ENCODE measurements at places on chromosomes 4 and X.
A peak's percentile ranks its signal among the peaks of the same experiment; 100 is the strongest.

- DNase-seq, result no peak
These were observed 70.7 kb downstream of the RTL5 start for GRCh38 chrX:72060921-72061490.

- no peak for DNase-seq
These were observed 86.9 kb upstream of the CLDN34 start for GRCh38 chrX:9880237-9880636.

DNA sequence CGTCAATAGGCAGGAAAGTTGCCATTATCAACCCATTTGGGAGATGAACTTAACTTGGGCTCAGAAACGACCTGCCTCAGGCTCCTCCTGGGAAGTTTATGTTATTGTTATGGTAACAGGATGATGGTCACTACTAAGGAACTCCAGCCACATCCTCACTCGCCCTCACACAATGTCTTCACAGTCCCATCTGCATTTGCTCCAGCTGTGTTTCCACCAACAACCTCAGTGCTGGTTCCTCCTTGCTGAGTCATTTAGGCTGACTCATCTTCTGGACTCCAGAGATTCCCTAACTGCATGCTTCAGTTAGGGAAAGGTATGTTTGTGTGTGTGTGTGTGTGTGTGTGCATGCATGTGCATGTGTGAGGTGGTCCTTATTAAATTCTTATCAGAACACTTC lies 293.4 kb upstream of the BOD1L1 start:
- no peak for DNase-seq

DNA sequence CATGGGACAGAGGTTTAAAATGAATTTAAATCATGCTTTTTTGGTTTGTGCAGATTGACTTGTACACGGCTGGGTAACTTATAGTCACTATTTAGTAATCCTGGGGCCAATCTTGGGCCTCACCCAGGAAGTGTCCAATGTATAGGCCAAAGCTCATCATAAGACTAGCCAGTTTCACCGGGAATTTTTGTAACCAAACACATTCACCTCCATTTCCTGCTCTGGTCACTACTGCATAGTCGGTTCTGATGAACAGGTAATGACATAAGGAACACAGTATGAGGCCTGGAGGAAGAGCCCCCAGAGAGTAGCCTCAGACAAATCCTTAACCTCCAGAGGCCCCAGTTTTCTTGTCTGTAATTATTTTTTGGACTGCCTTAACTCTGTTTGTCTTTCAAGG lies 81.9 kb downstream of the HPRT1 start:
- no peak for DNase-seq

GRCh38 chr4:139558235-139559088 lies 2.4 kb upstream of the SETD7 start:
- DNase-seq, result no peak

GRCh38 chr4:172521248-172521647 lies 647.4 kb upstream of the GALNT7 start:
- DNase-seq, result no peak

DNA sequence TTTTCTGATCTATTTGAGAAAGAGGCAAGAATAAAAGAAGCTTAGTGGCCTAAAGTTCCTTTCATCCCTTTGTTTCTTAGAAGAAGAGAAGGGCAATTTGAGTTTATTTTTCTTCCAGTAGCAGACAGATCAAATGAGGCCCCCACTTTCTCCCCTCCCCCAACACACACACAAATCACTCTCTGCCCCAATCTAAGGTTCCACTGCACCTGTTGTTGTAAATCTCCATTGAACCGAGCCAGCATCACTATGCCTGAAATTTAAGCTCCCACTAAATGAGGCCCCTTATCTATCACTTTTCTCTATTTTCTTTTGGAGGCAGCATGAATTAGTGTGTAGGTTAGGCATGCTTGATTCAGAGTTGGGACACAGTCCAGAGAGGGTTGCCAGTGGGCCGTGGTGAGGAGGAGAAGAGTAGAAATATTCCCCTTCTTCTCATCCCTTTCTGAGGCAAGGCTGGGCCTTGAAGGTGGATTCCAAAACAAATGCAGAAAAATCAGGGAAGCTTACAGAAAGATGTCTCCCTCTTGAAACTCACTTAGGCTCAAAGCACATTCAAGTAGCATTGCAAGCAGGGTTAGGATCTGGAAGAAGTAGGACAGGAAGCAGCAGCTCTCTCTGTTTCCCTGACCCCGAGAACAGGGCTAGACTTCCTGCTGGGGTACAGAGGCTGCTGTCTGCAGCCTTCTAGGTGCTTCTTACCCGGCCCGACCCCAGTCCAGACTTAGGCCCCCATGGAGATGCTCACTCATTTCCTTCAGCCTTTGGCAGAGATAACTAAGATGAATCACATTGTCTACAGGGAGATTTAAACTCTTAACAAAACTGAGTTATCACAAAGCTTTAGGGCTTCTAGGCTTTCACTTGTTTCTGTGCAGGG lies 70.7 kb downstream of the RASL11B start:
- no peak for DNase-seq

GRCh38 chrX:72308566-72309296 lies 3.0 kb upstream of the CITED1 start:
- DNase-seq, result peak; percentile 41

- no peak for DNase-seq
These were observed 1.7 kb upstream of the NDP start for GRCh38 chrX:43974741-43975465.

DNA sequence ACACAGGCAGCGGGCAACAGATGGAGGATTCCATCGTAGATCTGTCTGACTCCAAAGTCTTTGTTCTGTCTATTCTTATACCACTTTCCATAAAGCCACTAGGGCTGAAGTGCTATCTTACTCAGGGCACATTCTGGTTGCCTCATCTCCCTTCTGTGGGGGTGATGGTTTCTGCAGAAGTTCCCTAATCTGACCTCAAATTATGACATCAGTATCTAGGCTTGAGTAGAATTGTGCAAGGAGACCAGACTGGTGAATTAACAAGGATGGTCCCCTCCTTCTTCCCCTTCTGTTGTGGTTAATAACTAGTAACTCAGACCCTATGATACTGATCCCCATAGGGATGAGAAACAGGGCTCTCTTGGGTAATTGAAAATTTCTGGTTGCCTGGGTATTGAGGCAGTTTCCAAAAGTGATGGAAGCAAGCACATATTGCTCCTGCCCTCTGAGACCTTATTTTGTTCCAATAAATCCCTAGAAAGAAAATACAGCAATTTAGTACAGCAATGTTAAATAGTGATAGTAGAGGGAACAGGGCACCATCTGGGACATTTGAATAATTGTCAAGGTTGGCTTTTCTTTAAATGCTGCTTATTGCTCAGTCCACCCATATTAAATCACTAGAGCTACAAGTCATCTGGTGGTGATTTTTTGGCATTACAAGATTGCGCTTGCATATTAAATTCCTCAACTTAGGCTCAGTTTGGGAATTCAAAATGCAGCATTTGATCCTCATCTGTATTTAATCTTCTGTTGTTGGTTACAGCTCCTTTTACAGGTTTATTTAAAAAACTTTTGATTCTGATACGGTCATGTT lies 57.3 kb upstream of the AP1S2 start:
- no peak for DNase-seq

GRCh38 chr4:54159543-54159942 lies 59.6 kb downstream of the GSX2 start:
- no peak for DNase-seq

GRCh38 chrX:152658302-152658701 lies 20.6 kb downstream of the GABRQ start:
- DNase-seq, result no peak

DNA sequence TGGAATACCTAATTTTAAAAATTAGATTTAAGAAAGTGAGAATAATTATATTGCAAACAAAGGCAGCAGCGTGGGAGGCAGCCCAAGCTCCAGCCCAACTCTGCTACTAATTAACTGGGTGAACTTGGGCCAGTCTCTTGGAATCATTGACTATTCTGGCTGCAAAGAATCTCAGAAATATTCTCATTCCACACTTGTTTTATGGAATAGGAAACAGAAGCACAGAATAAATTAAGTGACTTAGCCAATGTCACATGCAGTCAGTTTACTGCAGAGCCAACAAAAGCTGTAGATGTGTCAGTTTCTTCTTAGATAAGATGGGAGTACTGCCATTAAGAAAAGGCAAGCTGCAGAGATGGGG lies 132.6 kb upstream of the FAM9B start:
- DNase-seq, result no peak

DNA sequence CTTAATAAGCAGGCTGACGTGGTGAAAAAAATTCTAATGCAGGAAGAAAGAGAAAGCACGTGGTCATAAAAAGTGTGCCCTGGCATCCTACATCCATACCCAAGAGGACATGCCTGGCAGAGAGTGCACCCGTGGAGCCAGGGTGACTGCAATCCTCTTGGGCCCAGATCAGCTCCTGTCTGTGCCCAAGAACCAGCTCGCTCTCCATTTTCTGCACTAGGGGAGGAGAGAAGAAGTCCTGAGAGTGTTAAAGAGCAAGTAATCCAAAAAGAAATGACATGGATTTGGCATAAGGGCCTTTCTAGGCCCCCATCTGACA lies 483.1 kb downstream of the BCOR start:
- no peak for DNase-seq

GRCh38 chr4:8220661-8221450 lies 21.8 kb downstream of the SH3TC1 start:
- DNase-seq, result no peak

GRCh38 chr4:84994280-84994679 lies 27.8 kb upstream of the WDFY3 start:
- no peak for DNase-seq

DNA sequence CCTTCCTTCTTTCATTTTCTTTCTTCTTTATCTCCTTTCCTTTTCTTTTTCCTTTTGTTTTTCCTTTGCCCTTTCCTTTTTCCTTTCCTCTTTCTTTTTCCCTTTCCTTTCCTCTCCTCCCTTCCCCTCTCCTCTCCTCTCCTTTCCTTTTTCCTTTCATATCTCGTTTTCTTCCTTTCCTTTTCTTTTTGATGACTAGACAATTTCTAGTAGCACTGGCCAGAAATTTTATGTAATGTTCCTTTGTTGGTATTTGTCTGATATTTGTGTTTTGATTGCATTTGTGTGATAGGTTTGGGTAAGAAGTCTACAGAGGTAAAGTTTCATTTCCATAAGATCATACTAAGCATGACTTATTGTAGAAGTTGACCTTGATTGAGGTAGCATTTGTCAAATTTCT lies 1722.9 kb upstream of the IGFBP7 start:
- no peak for DNase-seq

DNA sequence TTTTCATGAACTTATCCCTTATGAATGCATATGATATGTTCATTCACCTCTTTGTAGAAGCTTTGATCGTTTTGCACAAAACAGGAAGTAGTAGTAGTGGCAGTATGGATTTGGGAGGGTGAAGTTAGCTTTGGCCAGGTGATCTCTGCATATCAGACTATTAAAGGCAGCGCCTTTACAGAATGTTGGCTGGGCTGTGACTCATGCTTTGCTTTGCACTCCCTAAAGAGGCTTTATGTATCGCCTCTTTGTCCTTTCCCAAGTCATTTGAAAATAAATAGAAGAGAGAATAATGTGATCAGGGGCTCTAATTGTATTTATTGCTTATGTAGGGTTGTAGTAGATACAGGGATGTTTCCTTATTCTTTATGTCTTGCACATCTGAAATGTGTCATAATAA lies 50.4 kb downstream of the SHROOM3 start:
- no peak for DNase-seq

DNA sequence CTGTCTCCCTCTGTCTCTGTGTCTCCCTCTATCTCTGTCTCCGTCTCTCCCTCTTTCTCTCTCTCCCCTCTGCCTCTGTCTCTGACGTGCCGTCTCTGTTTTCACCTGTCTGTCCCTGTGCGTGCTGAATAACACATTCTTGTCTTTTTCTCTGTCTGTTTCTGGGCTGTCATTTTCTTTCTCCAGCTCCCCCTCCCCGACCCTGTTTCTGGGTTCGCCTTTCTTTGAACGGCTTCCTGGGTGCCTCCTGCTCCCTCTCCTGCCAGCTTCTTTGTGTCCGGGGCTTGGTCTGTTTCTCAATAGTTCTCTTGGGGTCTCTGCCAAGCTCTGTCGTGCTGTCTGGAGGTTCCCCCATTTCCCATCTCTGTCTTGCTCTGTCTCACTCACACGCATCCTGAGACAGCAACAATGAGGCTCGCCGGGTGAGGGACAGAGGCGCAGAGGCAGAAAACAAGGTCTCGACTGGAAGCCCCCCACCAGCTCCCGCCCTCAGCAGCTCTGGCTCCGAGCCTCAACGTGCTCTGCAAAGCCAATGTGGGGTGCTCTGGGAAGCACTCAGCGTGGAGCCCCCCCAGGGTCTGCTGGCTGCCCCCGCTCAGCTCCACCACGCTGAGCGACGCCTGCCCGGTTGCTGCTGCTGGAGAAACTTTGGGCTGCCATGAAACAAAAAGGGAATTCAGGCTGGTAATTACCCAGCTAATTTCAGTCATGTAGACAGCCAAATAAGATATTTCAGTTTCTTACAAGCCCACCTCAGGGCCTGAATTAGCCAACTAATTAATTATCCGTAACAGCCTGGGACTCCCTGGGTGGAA lies 3.4 kb downstream of the CPLX1 start:
- DNase-seq, result no peak

DNA sequence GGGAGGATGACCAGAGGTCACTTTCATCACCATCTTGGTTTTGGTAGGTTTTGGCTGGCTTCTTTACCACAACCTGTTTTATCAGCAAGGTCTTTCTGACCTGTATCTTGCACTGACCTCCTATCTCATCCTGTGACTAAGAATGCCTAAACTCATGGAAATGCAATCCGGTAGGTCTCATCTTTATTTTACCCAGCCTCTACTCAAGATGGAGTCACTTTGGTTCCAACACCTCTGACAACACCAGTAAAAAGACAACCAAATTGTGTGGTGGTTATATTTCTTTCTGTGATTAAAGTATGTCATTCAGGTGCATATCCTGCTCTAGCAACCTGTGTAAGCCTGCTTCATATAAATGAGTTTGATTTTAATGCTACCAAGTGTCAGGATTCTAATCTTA lies 636.7 kb downstream of the PCDH7 start:
- DNase-seq, result no peak

GRCh38 chr4:84887824-84888223 lies 78.7 kb downstream of the WDFY3 start:
- no peak for DNase-seq

- DNase-seq, result no peak
These were observed 27.8 kb downstream of the TCEAL1 start for GRCh38 chrX:103656617-103657016.

DNA sequence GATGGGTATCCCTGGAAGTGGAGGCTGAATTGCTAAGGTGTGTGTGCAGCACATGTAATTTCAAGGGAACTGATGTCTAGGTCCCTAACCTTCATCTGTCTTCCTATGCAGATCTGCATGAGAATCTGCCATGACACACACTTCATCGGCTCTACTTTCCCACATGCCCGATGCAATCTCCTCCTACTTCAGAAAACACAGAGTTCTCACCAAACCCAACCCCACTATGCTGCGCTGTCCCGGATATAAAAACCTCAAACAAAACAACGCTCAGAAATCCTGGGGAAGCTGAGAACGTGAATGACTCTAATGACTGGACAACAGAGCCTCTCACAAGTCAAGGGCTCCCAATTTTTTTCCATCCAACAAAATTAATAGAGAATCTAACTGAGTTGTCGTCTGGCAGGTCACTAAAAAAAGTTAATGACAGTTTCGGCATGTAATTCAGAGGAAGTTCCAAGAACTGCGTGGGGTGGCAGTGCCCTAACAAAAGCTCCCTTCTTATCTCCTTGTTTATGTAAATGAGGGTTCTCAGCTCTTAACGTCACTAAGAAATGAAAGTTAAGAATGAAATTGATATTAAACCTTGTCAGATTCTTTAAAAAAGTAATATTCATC lies 39.0 kb downstream of the STX18 start:
- no peak for DNase-seq
